NCI-H446 (cell line): ENCODE measurements at places on chromosomes 3 and 15.

DNA sequence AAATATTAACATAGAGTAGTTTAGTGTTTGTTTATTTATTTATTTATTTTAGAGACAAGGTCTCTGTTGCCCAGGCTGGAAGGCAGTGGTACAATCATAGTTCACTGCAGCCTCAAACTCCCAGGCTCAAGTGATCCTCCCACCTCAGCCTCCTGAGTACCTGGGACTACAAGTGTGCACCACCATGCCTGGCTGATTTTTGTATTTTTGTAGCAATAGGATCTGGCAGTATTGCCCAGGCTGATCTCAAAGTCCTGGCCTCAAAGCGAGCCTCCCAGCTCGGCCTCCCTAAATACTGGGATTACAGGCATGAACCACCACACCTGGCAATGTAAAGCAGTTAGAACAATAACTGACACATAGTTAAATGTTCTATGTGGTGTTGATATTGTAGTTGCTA lies 4.4 kb upstream of the ZNF148 start:
- no peak for DNase-seq

DNA sequence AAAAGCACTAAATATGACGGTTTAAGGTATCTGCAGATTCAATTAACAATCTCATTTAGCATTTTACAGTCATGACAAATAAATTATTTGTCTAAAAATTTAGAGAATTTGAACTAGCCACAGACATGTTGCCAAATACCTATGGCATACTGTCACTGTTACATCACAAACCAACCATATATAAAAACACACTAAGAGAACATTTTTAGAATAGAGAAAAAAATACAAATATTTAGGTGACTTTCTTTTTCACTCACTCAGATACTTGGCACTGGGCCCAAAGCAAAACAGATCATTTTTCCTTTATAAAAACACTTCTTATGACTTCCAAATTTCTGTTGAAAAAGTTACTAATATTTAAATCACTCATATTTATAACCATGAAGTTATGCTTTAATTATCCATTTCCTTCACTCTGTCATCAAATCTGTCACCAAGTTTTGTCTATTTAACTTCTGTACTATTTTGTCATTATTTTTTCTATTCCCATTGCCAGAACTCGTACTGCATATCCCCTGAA lies 644.7 kb downstream of the OTOL1 start:
- no peak for DNase-seq

- no peak for DNase-seq
These were observed 15.9 kb downstream of the CHL1 start for GRCh38 chr3:212432-212831.

DNA sequence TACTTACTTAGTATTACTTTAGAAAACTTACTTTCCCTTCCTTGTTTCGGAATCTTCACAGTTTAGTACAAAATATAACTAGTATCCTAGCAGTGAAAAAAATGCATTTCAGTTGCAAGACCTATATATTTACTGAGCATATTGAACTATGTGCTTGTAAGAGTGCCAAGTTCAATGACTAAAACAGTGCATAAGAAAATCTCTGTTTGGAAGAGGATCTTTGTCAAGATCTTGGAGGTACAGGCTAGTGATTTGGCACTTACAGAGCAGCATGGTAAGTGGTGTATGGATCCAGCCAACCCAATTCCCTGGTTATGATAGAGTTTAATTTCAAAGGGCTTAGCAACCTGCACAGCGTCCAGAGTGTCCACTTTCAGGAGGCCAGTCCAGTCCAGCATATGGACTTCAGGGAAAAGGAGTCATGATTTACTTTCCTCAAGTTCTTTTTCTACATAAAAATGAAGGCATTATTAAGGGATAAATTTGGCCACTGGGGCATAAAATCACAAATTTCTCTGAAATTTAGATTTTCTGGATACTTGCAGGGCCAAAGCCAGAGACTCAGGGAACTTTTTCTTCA lies 625.8 kb upstream of the BCHE start:
- no peak for DNase-seq

- no peak for DNase-seq
These were observed 754.1 kb downstream of the GRM7 start for GRCh38 chr3:7615043-7615442.

GRCh38 chr15:83940136-83940535 lies 286.2 kb downstream of the ADAMTSL3 start:
- DNase-seq, result no peak

DNA sequence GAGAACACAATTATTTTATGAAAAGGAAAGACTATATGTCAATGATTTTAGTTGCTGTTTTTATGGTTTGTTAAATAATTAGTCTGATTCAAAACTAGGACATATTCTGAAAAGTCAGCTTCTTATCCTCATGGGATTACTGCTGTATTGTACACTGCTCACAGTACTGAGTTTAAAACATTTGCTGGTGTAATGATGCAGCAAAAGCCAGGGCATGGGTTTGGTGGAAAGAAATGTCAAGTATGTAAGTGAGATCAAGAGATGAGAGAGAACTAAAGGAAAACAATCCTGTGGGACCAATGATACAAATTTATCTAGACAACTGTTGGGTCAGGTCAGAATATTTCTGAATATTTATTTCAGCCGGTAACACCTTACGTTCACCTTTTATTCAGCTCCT lies 210.1 kb upstream of the ARHGEF26 start:
- DNase-seq, result no peak

DNA sequence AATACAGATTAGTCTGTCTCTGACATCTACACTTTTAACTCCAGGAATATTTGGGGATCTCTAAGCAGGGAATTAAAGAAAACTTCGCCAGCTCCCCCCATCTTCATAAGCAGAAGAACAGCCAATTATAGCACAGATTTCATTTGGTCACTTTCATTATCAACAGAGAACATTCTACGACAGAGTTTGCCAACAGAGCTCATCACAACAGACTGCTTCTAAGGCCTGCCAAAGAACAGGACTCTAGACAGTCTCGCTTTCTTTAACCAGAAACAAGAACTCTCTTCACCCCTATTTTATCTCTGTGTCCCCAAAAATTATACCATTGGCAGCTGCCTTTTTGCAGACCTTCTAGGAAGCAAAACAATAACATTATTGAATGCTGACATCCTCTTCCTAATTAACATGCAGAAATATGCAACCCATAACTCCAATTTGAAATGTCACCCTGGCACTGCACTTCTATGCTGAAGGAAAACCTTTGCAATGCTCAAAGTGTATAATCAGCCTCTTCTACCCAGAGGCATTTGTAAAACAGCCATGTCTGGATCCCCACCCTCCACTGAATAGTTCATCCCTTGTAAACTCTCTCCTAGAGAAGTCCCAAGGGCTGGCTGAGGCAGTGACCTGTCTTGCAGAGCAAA lies 552.8 kb downstream of the MAGI1 start:
- DNase-seq, result no peak

DNA sequence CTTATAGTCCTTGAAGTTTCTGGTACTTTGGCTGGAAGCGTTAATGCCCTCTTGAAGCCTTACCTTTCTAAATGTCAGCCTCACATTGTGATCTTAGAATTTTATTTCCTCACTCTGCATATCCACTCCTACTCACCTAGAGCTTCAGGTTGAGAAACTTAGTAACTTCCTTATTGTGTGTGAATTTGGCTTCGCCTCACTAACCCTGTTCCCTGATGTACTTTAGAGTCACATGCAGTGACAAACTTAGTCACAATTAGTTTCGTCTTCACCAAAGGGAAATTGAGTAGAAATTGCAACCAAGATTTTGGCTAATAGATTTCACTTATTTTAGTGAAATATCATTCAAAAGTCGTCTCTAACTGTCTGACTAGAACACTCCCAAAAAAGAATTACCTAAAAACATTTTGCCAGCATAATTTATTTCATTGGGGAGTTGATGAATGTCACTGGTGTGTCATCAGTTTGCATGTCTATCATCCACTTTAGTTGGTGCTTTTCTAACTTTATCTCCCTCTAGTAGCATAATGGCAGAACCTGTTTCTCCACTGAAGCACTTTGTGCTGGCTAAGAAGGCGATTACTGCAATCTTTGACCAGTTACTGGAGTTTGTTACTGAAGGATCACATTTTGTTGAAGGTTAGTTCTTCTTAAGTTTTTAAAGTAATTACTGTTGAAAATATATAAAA lies 960 bp downstream of the MFN1 start:
- no peak for DNase-seq

DNA sequence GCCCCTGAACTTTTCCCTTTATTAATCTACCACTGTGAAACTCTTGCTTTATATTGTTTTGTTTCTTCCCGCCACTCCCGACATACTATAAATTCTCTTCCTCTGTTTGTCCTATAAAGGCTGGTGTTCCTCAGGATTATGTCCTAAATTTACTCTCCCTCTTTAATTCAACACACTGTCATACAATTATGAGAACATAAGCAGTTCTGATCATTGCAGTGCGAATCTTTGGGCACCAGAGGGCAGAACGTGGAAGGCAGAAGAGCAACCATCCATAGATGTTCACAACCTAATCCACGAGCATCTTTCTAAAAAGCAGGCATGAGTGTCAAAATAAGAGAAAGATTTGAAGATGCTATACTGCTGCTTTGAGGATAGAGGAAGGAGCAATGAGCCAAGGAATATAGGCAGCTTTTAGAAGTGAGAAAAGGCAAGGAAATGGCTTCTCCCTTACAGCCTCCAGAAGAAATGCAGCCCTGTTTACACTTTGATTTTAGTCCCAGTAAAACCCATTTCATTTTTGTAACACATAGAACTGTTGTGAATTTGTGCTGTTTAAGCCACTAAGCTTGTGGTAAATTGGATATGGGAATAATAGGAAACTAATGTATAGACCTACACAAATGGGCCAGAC lies 179.4 kb downstream of the GBE1 start:
- peak; percentile 11 for DNase-seq

- DNase-seq, result no peak
These were observed 5.2 kb downstream of the SETD5 start for GRCh38 chr3:9402410-9403228.

- DNase-seq, result no peak
These were observed 102.5 kb downstream of the RPLP1 start for GRCh38 chr15:69555080-69555479.

- no peak for DNase-seq
These were observed 115.1 kb downstream of the NEK11 start for GRCh38 chr3:131141770-131142169.

- DNase-seq, result no peak
These were observed 27.0 kb upstream of the CSPG5 start for GRCh38 chr3:47605652-47606051.

DNA sequence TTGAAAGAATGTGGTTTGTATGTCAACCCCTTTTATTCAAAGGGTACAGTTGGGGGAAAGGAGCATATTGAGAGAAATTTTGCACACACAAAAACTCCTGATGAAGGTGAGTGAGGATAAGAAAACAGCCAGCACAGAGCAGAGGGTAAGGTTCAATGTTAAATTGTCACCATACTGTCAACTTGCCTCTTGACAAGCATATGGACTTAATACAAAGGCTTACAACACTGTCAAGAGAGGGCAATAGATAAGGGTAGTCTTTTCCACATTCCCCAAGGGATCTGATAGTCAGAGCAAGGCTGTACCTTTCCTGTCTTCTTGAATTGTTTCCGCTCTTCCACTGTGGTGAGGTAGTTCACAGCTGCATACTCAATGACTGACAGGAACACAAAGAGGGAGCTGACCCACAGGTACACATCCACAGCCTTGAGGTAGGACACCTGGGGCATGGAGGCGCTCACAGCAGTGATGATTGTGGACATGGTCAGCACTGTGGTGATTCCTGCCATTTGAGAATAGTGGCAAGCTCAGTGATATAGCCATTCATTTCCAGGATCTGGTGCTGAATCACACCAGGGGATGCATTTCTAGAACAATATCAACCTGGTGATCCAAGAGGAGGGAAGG lies 20.4 kb upstream of the RIOX2 start:
- DNase-seq, result no peak

DNA sequence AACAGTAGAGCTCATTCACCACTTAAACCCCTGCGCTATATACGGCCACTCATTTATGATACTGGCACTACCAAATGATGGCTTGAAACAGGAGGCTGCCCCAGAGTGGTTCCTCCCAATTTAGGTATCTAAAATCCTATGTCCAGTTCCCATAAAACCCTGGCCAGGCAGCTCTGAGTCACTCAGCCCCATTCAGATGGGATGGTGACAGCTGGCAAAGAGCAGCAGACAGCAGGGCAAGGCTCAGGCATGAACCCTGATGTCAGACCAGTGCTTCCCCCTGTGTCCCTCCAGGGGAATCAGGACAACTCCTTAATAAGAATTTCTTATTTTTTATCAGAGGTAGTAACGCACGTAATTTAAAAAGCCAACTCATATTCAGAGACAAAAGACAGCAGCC lies 77.2 kb upstream of the RNU6-1 start:
- no peak for DNase-seq

DNA sequence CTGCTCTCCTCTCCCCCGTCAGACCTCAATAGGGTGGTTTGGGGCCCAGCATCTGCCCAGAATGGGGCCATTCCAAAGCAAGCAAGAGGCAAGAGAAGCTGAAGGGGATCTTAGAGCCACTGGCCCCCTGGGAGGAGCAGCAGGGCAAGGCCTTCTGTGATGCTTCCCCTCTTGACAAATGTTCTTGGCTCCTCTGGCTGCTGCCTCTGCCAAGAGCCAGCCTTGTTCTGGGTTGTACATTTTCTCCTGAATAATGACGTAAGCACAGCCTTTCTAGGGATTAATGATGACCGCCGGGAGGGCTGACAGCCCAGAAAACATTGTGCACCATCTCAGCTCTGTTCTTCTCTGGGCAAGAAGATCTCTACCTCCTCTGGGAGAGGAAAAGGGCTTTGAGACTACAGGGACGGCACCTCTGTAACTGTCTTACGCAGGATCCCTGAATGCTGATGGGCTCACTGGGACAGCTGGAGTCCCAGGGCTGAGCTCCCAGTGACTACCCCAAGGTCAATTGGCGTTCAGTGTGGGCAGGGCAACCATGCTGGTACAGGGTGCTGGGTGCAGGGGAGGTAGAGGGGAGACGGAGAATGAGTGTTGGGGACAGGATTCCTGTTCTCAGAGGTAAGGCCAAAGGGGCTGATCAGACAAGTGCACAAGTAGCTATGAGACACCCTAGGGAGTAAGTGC lies 253.3 kb downstream of the FAM43A start:
- DNase-seq, result peak; percentile 85

DNA sequence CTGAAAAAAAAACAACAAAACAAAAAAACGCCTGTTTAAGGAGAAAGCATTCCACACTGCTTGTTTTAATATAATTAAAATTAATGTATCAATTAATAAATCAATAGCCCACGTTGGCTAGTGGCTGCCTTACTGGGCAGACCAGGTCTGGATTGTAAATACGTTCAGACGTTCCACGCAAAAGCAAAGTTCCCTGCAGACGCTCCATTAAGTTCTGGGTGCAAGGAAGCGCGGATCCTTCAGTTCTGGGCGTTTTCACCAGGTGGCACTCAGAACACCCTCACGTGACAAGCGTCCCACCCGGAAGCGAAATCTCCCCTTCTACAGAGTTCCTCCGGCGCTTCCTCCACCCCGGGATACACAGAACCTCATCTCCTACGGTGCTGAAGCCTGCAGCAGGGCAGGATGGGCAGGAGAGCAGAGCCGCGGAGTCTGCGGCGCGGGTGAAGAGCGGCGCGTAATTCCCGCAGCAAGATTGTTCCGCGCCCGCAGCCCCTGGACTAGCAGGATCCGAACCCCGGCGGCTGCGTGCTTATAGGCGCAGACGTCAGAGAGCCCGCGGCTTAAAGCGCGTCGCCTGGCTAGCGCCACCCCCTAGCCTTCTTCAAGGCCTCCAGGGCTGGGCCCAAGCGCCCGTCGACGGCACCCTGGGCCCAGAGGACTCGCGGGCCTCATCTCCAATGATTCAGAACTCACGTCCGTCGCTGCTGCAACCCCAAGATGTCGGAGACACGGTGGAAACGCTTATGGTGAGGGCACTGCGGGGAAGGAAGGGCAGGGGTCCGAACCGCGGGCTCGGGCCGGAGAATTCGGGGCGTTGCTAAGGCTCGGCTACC lies at the start of gene SLC25A38:
TSS of gene SLC25A38 (plus strand) at position 326 of the 836 bp plus-strand sequence. CDS start at position 681, 355 bp downstream.
- DNase-seq, result no peak

GRCh38 chr15:86021281-86022264 lies 58.1 kb upstream of the AGBL1 start:
- DNase-seq, result peak; percentile 38
